Panc1 (cell line): ENCODE measurements at places on chromosomes 12 and 14.

DNA sequence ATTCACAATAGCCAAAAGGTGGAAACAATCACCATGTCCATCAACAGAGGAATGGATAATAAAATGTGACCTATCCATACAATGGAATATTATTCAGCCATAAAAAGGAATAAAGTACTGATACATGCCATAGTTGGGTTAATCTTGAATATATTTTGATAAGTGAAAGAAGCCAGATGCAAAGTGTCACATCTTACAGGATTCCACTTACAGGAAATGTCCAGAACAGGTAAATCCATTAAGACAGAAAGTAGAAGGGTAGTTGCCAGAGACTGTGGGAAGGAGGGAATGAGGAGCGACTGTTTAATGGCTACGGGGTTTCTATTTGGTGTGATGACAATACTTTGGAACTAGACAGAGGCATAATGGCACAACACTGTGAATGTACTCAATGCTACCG, 171.6 kb downstream of the KSR2 start:
- no peak for DNase-seq

DNA sequence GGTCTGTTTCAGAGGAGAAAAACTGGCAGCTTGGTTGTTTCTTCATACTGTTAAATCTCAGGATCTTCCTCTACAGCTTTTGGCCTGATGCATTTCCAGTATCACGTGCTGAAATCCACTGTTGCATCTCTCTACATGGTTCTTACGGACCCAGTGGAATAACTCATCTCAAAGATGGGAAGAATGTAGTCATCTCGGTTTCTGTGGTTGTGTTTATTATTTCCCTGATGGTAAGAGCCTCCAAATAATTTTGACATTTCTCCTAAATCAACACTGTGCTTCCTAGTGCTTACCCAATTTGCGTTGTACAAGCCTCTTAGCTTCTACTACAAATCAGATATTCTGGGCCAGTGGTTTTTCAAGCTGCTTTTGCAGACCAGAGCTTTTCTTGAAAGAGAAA, 812.8 kb downstream of the C12orf50 start:
- DNase-seq = no peak

- DNase-seq = no peak
Measured at GRCh38 chr14:74616996-74617700, 5.1 kb upstream of the LTBP2 start.

DNA sequence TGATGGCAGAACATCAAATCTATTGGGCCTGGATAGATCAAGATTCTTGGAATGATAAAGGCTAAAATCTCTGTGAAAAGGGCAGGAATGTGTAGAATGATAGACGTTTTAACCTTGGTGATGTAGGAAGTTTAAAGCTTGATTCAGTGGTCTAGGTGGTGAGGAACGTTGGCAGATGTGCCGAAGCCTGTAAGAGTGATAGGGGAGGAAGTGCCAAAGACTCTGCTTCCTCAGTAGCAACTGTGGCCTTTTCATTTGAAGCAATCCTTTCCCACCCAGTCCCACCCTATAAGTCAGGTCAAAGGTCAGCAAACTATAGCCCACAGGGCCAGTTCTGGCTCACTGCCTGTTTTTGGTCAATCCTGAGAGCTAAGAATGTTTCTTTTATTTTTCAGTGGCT, 62.2 kb downstream of the MBIP start:
- DNase-seq = no peak

- DNase-seq = no peak
Measured at GRCh38 chr12:52252728-52253343, 19.8 kb downstream of the KRT7 start.

DNA sequence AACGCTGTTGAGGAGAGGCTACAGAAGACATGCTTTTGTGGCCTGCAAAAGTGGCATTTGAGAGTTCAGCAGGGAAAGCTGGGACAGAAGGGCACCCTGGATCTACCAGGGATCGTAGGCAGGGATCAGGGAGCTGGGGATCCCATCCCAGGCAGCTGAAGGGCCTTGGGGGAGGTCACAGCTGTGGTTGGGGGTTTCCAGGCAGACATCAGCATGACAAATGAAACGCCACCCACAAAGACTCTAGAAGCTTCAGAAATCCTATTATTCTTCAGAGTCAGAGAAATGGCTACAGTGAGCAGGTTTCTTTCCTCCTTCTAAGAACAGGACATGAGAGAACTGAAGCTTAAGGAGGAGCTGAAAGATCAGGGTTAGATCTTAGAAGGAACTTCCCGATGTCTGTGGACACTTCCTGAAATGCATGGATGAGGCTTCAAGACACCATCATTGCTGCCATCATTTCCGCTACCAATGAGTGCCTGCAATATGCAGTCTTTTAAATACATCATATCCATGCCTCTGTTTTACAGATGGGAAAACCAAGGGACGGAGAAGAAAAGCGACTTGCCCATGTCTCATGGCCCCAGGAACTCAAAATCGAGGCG, 104.3 kb downstream of the RBM19 start:
- DNase-seq = no peak

DNA sequence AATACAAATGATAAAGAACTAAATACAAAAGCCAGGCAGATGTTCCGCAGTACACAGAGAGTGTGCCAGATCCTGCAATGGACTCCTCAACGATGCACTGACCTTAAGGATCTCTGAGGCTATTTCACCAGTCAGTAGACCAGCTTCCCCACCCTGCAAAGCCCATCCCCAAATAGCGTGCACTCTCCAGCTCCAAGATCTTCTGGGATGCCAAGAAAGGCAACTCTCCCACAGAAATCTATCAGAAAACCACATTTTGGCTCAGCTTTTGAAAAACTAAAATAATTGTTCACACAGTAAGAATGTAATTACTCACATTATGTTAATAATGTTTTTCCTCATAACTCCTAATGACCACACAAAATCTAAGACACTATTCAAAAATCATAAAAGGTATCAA, 90.4 kb downstream of the PPP2R5E start:
- no peak for DNase-seq
